Vagina (tissue), 2 donors: ENCODE measurements at places on chromosomes 12 and 14.

DNA sequence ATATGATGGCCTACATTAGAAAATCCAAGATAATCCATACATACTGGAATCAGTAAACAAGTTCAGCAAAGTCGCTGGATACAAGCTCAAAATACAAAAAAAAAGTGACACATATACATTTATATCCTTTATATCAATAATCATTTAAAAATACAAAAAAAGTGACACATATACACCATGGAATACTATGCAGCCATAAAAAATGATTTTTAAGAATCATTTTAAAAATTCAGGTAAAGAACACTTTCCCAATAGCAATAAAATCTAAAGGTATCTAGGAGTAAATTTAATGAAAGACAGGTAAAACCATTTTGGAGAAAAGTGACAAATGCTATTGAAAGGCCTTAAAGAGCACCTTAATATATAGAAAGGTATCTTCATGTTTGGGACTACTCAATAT, 111.9 kb downstream of the NTN4 start:
- DNase-seq: no peak

- DNase-seq: no peak
These were observed 9.9 kb upstream of the CHST11 start for GRCh38 chr12:104446646-104447421.

- no peak for DNase-seq
These were observed 31.8 kb upstream of the RAD51AP1 start for GRCh38 chr12:4506870-4507269.

GRCh38 chr12:75389706-75390105, 1.2 kb upstream of the GLIPR1L2 start:
- DNase-seq: no peak

GRCh38 chr12:118052324-118053070, 8.5 kb downstream of the WSB2 start:
- DNase-seq: no peak

GRCh38 chr14:80587096-80587724, 354.3 kb downstream of the CEP128 start:
- no peak for DNase-seq

DNA sequence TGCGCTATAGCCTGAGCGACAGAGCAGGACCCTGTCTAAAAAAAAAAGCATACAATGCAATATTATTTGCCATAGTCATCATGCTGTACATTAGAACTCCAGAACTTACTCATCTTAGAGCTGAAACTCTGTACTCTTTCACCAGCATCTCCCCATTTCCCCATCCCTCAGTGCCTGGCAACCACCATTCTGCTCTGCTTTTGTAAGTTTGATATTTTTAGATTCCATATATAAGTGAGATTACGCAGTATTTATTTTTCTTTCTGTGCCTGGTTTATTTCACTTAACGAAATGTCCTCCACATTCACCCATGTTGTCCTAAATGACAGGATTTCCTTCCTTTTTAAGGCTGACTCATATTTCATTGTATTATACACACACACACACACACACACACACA, 121.8 kb downstream of the BBS10 start:
- DNase-seq: no peak

DNA sequence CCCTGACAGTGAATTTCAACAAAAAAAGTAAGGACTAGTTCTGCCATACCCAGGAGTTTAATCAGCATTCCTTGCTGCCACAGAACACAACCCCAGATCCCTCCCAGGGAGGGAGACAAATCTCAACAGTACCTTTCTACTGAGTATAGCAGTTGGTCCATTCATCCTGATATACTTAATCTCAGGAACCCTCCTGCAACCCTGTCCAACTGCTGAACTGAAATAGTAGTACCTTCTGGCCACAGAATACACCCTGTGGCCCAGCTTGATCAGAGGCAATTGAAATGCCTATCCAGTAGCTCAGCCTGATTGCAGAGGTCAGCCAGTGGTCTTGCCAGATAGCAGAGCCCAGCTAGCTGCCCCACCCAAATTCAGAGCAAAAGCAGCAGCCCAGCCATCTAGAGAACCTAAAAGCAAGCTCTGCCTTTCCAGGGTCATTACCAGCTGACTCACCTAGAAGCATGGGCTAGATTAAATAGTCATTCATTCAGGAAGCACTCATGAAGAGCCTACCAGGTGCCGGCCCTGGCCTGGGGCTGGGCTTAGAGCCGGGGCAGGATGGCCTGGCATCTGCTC, 40.0 kb upstream of the RHOJ start:
- no peak for DNase-seq

GRCh38 chr12:56805355-56805754, 42.2 kb downstream of the HSD17B6 start:
- DNase-seq: no peak

DNA sequence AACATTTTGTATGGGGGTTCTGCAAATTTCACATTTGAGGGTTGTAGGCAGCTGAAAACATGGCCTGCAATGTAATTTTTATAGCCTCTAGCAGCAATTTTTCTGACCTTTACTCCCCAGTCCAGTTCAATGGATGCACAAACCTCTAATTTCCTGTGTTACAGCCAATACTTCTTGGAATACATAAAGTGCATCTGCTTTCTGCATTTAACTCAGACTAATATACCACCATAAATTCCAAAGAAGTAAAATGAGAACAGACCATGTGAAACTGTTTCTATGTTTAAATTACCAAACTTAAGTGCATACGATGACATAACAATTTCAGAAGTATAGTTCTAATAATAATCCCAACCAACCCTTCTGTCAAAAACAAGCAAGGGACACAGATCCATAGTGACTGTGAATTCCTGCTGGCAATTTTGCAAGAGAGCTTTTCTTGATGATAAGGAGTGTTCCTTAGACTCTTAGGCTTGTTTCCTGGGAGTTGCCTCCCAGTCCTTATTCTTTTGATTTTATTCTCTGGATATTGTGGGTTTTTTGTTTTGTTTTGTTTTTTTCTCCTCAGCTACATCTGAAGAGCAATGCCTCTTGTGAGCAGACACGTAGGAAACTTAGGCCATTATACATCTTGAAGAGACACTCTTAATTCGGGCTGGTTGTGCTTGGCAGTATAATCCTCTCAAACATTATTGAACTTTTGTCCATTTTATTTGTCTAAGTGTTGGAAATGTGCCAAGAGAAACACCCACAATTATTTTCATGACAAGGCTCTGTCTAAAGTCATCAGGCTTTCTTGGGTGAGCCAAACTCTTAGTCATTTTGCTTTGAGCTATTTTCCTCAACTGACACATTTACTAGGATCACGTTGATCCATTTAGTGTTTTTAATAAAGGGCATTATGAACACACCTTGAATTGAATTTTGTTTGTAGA, 51.3 kb upstream of the RERGL start:
- DNase-seq: no peak

DNA sequence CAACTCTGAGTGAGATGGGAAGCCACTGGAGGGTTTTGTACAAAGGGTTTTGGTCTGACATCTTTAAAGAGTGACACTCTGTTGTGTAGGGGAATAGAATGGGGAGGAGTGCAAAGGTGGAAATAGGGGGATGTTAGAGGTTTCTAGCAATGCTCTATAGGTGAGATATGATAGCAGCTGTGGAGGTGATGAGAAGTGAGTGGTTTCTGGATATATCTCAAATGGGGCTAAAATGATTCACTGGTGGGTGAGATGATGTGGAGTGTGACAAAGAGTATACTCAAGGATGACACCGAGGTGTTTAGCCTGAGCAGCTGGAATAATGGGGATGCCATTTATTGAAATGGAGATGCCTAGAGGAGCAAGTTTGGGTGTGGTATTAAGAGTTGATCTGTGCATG, 426.4 kb downstream of the PCNX1 start:
- no peak for DNase-seq

GRCh38 chr12:25906651-25907340, 51.7 kb upstream of the RASSF8 start:
- no peak for DNase-seq

GRCh38 chr12:24630446-24630845, 318.5 kb downstream of the BCAT1 start:
- DNase-seq: no peak

DNA sequence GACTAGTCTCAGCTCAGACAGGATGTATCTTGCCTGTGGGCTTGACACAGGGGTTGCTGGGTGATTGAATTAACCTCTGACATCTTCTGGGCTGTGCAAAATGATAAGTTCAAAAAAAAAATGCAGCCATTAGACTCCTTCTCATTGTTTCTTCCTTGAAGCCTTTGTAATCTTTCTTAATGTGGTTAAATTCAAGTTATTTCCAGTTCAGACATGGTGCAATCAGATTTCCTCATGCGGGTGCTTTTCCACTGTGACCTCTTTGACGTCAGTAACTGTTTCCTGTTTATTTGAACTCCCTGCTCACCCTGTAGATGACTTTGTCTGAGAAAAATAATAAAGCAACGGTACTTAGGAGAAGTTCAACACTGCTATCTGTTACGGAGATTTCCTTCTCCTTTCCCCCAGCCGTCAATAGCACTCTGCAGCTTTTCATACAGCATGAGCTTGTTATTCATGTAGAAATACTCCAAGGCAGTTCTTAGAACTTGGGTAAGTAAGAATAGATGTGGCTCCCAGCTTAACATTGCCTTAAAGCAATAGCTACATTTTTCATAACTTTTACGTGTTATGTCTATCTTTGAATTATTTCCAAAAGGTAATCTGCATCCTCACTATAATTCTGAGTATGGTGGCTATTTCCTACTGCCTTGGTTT, 155.5 kb downstream of the PRKCH start:
- no peak for DNase-seq

GRCh38 chr12:59408431-59408830, 187.4 kb upstream of the SLC16A7 start:
- no peak for DNase-seq

- no peak for DNase-seq
These were observed 187.4 kb downstream of the DPF3 start for GRCh38 chr14:72706485-72706884.

- no peak for DNase-seq
These were observed 910.4 kb downstream of the VRK1 start for GRCh38 chr14:97707603-97708002.

DNA sequence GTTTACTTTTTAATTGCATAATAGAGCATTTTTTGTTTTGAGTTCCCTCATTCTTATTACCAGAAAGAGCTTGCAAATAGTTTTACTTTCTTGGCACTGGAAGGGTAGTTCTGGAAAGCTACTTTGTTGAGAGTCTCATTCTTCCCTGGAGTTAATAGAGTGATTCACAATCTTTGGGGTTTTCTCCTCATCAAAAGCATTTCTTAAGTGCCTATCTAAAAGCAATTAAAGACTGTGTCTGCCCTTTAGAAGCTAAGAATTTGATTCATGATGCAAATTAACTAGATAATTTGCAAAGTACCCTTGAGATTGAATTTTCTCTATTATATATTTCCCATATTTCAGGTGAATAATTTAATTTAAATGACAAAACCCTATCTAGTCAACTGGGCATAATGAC, 8.1 kb upstream of the BMAL2 start:
- DNase-seq: no peak
